ENCODE measurements at places on chromosomes 12 and 14.

DNA sequence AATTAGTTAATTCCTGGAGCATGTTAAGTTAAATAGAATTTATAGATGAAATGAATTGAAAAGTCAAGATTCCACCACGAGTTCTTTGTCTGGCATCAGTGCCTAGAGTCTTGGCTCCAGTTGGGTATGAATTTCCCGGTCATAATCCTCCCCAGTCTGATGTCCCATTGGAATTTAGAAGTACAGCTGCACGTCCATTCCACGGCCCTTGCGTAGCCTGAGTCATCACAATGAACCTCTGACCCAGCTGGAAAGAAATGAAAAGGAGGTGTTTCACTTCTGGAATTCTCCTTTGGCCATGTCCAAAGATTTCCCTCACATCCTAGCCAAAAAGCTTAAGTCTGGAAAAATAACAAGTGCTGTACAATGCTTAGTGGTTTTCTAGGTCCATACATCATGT lies 122.7 kb downstream of the KICS2 start:
- DNase-seq: no peak

GRCh38 chr12:116365114-116365513 lies 87.6 kb upstream of the MED13L start:
- DNase-seq: no peak

GRCh38 chr14:59037086-59037485 lies 151.4 kb upstream of the DAAM1 start:
- DNase-seq: no peak

DNA sequence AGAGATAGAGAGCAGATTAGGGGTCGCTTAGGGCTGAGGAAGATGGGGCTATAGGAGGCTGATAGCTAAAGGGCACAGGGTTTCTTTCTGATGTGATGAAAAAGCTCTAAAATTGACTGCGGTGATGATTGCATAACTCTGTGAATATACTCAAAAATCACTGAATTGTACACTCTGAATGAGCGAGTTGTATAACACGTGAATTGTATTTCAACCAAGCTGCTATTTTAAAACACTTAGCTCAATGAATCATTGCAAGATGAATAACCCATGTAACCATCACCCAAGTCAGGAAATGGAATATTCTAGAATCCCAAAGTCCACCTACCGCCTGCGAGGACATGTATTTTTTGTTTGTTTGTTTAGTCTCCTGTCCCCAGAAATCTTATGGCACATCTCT lies 60.1 kb upstream of the CCND2 start:
- DNase-seq: no peak

- DNase-seq: no peak
These were observed 371.1 kb downstream of the FSCB start for GRCh38 chr14:44135972-44136371.

DNA sequence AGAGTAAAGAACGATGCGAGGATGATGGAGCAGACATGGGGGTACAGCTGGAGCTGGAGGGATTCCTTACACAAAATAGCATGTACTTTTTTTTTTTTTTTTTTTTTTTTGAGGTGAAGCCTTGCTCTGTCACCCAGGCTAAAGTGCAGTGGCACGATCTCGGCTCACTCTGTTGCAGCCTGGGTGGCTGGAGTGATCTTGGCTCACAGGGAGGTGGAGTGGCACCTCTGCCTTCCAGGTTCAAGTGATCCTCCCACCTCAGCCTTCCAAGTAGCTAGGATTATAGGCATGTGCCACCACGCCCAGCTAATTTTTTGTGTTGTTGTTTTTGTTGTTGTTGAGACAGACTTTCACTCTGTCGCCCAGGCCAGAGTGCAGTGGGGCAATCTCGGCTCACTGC lies 5.1 kb upstream of the RASAL1 start:
- no peak for DNase-seq

GRCh38 chr14:88493392-88494185 lies 61.2 kb downstream of the PTPN21 start:
- no peak for DNase-seq

DNA sequence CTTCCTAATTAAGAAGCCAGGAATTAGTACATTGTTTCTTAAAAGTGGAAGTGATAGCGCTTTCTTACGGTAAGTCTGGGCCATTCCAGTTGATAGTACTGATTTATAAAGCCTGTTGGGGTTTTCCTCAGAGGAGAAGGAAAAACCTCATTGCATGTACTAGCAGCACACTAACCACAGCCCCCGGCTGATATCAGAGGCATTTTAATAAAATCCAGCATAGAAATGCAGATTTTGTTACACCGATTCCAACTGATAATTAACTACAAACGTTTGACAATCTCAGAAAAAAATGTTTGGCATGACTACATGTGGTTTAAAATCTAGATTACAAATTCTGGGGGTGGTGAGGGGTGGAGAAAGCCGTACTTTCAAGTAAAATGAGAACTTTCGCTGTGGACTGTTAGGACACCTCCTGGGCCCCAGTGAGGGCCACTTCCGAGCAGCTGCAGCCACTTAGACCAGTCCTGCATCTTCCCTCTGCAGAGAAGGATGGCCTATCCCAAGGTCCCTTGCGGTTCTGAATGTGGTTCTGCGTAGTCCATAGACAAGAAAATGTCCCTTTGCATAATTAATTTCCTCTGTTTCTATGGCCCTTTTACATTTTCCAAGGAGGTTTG lies 374.4 kb downstream of the NUAK1 start:
- no peak for DNase-seq

All from smooth muscle cell of the brain vasculature (primary cell).